ENCODE measurements at places on chromosomes 16 and 17.

DNA sequence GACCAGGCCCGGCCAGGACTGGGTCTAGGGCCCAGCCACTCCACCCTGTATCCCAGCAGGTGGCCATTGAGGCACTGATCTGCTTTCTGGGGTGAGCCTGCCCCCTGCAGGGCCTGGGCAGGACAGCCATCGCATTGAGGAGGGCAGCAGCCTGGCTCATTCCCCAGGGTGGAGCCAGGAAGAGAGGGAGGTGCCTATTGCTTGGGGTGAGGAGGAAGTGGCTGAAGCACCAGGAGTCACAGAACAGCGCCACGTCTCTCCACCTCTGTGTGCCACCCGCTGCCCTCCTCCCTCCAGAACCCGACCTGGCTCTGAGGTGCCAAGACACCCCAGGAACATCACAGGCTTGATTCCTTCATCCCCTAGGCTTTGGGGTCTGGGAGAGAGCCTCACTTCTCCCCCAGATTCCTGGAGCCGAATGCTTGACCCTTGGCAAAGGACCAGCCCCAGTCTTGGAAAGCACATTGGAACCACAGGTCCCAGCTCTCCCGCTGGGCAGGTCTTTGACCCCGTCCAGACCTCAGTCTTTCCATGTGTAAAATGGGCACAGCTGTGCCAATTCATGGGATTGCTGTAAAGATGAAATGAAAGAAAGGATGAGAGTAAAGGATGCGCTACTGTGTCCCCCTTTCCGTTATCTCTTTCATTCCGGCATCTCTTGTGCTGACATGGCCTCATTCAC is 7.2 kb upstream of the KRT36 start:
- peak; percentile 85 for DNase-seq

DNA sequence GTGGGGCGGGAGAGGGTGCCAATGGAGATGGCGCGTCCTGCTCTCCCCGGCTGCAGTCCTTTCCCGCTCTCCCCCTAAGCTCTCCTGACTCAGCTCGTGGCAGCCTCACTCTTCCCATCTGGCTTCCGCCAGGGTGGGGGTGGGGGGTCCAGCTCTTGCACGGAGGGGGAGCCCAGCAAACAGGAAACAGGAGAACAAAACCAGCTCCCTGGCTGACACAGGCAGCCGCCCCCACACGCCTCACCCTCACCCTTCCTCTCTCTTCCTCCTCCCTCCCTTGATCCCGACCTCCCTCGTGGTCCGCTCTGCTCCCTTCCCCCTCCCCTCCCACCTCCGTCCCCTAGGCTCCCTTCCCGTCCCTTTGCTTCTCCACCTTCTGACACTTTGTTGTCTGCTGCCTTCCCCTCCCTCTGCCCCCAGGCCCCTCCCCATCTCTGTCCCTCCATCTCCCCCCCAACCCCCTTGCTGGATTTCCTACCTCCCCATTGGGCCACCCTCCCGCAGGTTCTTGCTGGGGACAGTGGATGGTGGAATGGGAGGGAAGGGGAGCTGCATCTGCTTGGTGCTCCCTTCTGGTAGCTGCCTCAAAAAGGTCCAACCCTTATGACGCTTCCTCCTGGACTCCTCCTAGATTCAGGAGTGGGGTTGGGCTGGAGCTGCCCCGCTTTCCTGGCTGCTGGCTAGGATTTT is 23.7 kb downstream of the ARHGAP23 start:
- peak; percentile 91 for DNase-seq

DNA sequence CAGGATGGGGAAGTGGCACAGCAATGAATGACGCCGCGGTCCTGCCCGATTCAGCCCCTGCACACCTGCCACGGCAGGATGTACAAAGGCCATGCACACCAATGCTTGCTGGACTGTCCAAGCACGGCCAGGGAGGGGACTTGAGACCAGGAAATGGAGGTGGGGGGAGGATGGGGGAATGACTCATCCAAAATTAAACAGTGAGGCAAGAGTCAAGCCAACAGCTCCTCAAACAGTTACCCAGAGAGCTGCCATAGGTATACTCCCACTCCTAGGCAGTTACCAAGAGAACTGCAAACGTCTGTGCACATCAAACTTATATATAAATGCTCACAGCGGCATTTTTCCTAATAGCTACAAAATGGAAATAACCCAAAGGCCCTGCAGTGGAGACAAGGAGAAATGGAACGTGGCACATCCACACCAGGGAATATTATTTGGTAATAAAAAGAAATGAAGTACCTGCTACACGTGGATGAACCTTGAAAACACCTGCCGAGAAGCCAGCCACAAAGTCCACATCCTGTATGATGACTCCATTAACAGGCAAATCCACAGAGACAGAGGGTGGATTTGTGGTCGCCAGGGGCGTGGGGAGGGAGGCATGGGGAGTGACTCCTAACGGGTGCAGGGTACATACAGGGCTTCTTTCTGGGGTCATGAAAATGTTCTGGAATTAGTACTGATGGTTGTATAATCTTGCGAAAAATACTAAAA is 54.1 kb downstream of the VAC14 start:
- DNase-seq: peak; percentile 76

DNA sequence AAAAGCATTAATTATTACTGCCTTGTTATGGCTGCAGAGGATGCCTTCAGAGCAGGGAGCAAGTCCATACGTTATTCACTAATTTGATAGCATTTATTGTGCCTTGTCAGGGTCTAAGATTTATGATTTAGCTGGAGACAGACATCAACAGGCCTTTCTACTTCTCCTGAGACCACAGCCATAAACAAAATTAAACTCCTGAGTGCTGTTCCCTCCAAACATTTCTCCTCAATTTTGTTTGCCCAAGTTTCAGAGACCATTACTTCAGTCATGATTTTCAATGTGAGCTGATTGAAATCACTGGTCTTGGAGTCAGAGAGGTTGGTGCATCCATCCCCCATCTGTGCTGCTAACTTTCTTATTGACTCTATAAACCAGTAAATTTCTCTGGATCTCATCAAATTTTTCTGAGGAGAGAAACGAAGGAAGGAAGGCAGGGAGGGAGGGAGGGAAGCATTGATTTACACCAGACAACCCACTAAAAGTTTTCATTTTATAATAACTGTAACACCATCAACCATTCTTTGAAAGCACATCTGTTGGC is 423.6 kb upstream of the CDH11 start:
- DNase-seq: no peak

DNA sequence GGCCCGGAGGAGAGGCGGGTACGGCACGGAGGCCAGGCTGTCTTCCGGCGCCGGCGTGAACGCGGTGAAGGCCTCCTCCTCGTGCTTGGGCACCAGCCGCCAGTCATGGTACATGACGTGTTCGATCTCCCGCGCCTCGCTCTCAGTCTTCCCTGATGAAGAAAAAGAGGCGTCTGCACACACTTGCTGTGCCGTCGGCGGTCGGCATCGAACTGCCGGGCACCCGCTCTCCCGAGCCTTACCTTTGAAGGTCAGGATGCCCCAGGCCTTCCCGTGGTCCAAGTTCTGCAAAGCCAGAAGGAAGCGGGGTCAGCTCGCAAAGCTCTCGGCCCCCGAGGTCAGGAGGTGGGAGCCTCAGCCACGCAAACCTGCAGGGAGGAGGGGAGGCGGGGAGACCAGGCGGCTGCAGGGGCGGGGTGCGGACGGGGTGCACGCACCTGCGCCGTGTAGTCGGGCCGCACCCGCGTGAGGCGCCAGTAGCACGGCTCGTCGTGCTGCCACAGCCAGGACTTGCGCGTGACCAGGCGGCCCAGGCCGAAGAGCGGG is at the start of gene EME2:
Gene EME2 (plus strand): TSS at position 449 of the 546 bp plus-strand sequence. CDS start 418 bp downstream, outside the sequence.
- DNase-seq: peak; percentile 42

DNA sequence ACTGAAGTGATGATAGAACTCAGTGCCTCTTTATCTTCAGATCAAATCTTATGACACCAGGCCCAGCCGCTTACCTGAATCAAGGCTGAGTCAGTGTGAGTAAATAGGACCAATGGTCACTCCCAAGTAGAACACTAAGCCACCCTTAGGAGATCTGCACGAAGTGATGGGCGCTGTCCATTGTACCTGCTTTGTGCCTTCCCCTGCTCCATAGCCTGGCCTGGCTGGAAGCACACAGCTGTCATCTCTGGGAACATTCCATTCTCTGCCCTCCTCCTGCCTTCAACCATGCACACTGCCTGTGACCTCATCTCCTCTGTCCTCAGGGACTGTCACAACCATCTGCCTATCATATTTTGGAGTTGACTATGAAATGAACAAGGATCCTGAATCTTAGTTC is 279.5 kb upstream of the ASIC2 start:
- no peak for DNase-seq

DNA sequence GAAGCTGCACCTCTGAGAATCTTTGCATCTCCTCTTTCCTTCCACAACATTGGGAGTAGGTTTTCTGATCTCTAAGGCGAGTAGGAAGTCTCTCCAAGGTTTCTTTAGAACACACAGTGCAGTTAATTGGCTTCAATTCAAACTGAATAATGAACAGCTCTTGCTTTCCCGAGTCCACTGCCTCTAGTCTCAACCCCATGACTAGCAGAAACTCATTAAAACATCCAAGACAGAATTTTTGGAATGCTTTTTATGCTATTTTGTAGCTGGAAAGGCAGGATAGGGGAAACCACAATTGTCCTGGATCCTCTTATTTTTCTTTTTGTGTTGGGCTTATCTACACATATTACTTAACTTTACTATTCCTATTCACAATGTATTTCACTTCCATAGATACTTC is 206.6 kb downstream of the CDH8 start:
- DNase-seq: no peak

DNA sequence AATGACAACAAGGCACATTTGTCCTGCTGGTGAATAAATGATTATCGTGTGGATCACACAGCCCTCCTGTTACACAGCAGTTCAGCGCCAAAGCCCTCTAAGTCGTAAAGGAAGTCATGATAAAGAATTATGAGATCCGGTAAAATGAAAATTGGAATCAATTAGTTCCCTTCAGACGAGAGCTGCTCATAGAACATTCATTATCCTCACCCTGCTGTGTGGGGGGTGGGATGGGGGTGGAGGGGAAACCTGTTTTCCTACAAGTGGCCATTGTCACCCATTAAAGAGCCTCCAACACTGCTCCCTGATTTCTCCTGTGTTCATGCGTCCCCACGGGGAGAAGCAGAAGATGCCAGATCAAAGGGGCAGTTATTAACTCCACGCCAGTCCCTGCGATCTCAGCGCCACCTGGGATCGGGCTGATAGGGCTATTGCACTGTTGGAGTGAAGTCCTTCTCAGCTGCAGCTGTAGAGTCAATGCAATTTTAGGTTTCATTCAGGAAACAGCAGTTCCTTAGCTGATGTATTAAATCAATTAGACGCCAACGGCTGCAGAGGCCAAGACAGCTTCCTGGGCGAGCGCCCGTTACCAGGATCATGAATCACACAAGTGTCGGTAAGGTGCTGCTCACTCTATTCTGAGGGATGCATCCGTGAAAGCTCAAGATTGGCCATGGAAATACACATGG is 19.2 kb upstream of the CACNG4 start:
- no peak for DNase-seq

DNA sequence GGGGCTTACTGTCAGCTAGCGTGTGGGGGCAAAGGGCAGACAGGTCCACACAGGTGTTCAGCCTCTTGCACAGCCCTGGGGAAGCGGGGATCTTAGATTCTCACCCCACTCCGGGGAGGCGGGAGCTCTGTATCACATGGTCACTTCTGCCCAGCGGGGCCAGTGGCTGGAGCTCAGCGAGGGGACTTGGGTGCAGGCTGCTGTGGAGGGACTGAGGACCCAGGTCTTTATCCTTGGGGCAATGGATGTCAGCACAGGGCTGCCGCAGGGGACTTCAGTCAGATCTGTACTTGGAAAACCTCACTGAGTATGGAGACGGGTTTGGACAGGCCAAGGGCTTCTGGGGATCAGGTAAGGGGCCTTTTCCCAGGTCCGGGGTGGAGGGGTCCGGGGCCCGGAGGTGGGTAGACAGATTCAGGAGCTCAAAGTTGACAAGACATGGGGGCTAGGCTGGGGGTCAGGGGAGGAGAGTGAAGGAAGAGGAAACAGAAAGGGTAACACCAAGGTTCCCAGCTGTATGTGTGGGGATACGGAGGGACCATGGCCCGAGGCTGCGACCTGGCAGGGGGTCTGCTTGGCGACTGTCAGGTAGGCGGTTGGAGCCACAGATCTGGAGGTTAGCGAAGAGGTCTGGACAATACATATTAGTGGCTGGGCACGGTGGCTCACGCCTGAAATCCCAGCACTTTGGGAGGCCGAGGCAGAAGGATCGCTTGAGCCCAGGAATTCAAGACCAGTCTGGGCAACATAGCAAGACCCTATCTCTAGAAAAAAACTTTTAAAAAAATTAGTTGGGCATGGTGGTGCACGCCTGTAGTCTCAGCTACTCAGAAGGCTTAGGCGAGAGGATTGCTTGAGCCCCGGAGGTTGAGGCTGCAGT is 15.1 kb upstream of the BAIAP2 start:
- DNase-seq: no peak

- DNase-seq: no peak
These were observed 37.6 kb downstream of the HLF start for GRCh38 chr17:55302407-55302787.

GRCh38 chr16:52372313-52372712 is 174.6 kb downstream of the TOX3 start:
- DNase-seq: no peak

DNA sequence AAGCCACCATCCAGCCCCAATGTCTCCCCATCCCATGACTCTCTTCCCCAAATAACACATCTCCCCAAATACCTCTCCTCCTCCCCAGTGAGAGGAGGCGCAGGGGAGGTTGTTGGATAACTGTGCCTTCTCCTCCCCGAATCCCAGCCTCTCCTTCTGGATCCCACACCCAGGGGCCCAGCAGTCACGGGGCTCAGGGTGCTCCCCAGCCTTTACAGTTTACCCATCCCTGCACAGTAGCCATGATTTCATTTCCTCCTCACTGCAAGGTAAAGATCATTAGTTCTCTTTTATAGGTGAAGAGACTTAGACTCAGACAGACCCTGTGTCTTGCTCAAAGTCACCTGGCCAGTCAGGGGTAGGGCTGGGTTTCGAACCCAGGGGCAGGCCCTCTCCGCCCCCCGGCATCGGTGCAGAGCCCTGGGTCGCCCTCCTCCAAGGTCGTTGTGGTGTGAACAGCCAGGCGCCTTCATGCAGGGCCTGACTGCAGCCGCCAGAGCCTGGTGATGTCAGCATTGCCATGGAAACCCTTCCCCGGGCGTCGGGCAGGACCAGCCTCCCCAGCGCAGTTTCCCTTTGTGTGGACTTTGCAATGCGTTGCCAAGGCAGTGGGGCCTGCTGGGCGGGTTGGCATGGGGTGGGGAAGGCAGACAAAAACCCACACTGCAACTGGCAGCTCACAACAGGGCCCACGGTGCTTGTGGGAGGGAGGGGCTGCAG is 53.3 kb upstream of the TOB1 start:
- peak; percentile 94 for DNase-seq

GRCh38 chr16:48605518-48606110 is 4.4 kb downstream of the N4BP1 start:
- no peak for DNase-seq

- DNase-seq: no peak
These were observed 855 bp downstream of the HSF4 start for GRCh38 chr16:67165121-67166078.

- DNase-seq: no peak
These were observed 621 bp downstream of the KCNJ2 start for GRCh38 chr17:70169709-70170597.

GRCh38 chr16:59527206-59527997 is 793.3 kb upstream of the GOT2 start:
- DNase-seq: peak; percentile 76
